SW 1271 (cell line): ENCODE measurements at places on chromosomes 11 and 22.

DNA sequence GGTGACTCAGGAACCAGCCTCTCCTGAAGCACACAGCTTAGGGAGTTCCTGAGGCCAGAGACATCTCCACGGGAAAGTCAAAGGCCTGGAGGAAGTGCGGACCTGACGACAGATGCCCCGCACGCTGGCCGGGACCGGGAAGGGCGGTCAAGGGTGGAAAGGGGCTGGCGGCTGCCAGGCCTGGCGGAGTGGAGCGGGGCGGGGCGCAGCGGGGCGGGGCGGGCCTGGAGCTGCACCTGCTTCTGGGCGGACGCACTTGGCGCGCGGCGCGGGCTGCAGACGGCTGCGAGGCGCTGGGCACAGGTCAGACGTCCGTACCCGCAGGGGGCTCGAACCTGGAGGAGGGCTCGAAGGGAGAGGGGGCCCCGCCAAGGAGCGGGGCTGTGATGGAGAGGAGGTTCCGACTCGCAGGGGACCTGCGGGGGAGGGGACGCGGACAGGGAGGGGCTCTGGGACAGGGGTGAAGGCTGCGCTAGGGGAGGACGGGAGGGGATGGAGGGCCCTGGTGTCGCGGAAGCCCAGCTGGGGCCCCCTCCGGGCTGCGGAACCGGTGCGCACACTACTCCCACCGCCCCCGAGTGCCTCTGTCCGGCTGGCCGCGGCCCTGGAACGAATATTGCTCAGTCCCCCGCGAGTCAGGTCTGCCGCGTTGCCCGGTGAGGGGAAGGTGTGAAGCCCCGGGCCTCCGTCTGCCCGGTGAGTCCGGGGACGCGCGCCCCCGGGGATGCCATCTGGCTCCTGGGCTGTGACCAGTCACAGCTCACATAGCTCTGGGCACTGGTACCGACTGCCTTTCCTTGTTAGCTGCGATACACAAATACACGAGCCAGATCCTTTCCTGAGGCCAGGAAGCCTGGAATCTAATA, at the start of gene TMEM45B:
TSS of gene TMEM45B (plus strand) at position 253 of the 866 bp plus-strand sequence. CDS start 36,635 bp downstream, outside the sequence.
- DNase-seq: no peak

GRCh38 chr22:30933457-30933856, 35.1 kb downstream of the MORC2 start:
- no peak for DNase-seq

DNA sequence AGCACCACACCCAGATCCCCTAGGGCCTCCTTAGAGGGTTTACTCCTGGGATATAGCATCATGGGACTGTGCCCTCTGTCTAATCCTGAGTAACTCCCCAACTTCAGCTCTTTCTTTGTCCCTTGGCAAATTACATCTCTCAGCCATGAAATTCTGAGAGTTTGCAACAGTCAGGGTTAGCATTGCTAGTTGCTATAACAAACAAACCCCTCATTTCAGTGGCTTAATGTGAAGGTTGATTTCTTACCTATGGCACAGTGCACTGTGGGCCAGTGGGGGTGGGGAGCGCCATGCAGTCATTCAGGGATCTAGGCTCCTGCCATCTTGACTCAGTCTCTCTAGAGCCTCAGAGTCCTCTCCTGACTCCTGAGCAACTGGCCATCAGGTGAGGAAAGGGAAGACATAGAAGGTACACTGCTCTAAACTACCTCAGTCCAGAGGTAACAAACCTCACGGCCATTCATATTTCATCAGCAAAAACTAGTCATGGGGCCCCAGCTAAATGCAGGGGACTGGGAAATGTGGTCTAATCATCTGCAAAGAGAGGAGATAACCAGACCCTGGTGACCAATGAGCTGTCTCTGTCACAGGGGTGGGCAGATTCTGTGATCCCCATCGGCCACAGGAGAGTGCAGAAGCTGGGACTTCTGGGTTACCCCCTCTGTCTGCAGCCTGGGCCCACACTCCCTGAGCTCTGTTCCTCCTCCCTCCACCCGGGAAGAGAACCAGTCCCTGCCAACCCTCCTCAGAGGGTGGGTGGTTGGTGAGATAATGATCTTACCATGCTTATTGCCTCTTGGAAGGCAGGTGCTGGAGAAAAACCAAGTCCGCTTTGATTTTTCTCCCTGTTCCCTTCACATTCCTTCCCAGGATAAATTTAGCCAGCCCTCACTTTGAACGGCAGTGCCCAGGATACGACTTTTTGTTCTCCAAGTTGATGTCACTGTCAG, 17.5 kb downstream of the PRG3 start:
- no peak for DNase-seq

GRCh38 chr11:57207168-57207567, 25.4 kb downstream of the LRRC55 start:
- no peak for DNase-seq

DNA sequence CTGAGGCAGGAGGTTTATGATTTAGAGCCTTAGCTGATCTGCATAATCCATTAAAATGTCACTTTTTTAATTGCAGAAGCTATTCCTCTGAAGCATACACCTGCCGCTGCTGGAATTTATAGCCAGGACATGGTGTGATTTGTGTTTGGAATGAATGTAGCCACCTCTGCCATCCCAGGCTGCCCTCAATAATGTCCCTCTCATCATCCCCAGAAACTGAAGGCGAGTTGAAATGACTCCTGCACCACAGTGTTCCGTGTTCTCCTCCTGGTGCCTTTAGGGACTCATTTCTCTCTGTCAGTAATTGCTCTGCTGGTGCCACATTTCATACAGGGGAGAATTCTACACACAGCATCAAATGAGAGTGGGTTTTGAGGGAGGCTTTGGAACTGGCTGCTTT, 191.0 kb downstream of the C11orf91 start:
- DNase-seq: no peak

- no peak for DNase-seq
These were observed 177.8 kb downstream of the CEP164 start for GRCh38 chr11:117505285-117505970.

GRCh38 chr22:39238966-39239505, 5.7 kb downstream of the PDGFB start:
- DNase-seq: no peak

DNA sequence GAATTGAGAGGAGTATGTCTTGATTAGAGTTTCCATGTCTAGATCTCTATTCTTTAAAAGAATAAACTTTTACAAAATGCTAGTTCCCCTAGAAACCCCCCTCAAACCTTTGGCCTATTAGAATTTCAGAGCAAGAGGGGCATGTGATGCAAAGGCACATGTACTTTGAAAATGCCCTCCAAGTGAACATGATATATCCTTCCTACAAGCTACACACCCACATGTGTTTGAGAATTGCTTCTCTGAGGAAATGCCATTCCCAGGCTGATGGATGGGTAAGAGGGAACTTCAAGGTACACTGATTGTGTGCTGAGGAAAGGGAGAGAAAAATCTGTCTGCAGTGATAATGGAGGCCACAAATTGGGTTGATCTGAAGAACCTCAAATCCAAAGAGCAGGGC, 59.5 kb upstream of the PSMA1 start:
- DNase-seq: no peak

DNA sequence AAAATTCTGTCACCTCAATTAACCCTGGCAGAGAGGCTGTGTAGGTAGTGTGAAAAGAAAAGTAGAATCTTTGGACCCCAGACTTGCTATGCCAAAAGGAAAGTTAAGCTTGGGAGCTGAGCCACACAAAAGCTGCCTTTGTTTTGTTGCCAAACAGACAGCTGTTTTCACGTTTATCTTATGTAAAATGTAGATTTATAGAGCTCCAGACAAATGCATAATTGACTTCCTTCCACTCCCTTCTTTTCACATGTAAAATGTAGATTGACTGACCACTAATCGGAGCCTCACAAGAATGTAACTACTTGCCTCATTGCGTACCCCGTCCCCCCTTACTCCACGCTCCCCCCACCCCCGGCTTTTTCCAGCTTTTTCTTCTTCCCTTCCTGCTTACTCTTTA, 2302.2 kb upstream of the RAG2 start:
- DNase-seq: no peak

GRCh38 chr11:126127898-126128297, 65.2 kb upstream of the CDON start:
- DNase-seq: no peak

DNA sequence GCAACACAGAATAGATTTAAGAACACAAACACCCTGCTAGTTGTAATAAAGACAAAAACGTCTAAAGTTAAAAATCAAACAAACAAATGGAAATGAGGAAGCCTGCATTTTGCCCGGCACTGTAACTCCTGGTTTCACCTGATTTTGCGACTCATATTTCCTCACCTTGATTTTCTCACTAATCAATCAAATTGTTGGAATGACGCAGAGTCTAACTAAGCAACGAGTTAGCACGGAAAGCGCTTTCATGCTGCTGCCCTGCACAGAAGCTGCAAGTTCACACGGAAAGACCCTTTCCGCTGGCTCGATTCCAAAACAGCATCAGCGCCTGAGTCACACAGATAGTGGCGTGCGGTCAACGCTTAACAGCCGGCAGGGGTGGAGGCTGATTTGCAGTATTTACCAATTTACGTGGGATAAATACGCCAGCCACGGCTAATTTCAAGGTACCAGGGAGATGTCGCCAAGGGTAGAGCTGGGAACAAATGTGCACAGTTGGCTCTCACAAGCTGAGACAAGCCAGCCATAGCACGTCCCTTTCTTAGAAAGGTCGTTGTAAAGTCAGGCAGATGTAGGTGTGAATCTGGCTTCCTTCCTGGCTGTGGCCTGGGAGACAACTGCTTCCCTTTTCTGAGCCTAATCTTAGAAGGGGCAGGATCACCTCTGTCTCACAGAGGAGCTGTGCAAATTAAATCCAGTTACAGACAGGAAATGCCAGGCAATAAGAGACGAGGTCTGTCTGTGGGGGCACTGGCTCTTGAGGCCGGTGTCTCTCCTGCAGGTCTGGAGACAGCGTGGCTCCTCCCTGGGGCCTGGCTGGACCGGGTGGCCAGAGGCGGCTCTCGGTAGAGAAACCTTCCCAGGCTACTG, 76.9 kb upstream of the TTLL12 start:
- no peak for DNase-seq

DNA sequence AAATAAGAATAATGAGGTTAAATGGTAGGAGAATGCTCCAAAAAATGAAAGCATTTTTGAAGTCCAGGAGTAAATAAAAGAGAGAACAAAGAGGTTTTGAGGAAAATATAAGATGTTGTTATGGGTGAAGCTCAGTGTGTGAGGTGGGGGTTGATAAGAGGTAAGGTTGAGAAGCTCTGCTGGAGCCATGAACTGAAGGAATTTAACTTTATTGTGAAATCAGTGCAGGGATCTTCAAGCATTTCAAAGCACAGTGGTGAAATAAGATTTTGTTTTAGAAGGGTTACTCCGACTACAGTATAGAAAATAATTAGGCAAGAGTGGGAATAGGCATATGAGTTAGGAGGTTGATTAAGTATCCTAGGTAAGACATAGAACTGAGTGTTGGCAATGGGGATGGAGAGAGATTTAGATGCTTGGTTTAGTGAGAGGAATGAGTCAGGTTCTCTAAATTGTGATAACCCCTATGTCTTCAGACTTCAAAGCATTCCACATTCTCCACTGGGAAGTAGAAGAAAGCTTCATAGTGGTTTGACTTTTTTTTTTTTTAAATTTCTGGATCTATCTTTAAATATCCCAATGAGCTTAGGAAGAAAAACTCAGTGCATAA, 403.2 kb downstream of the AASDHPPT start:
- no peak for DNase-seq

DNA sequence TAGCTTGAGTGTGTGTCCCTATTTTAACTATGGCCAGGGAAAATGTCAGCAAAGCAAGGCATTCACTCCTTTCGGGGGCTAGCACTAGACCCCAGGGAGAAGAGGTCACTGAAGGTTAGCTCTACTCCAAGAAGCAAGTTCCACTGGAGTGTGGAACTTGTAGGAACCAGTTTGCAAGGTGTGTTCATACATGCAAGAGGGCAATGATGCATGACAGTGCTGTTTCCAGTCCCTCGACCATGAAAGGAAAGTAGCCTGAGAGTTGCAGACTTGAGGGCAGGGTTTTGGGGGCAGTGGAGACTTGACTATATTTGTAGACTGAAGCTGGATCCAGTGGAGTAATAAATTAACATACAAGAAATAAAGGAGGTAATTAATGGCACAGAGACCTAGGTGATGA, 21.6 kb upstream of the SLC36A4 start:
- DNase-seq: no peak
